ENCODE measurements at places on chromosomes 7 and 10.

GRCh38 chr10:11823122-11823988 is at the start of gene PROSER2:
Gene PROSER2, plus strand, starts transcription at chr10:11823356. Its CDS starts 28,722 bp downstream, at chr10:11852078.
- peak; percentile 68 for DNase-seq

- DNase-seq = no peak
Measured at GRCh38 chr10:60209874-60210570, 179.7 kb downstream of the ANK3 start.

- no peak for DNase-seq
Measured at GRCh38 chr10:63054889-63055611, 78.1 kb upstream of the NRBF2 start.

- DNase-seq = no peak
Measured at GRCh38 chr7:99268577-99268908, 4.1 kb upstream of the MYH16 start.

DNA sequence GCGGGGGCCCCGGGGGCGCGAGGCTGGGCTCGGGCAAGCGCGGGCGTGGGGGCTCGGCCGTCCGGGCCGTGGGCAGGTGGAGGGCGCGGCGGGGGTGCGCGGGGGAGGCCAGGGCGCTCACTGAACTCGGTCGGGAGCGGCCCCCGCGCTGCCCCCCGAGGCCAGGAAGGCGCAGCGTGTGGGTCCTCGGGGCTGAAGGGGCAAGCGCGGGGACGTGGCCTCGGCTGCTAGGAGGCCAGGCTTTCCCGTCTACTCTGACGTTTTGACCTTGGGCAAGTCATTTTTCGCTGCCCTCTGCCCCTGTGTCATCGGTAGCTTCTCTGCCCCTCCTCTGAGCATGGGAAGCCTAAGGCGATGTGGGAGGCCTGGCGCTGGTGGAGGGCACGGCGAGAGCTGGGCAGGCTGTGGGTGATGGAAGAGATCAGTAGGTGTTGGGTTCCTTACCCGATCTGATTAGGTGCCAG is 441 bp downstream of the FBH1 start:
- peak; percentile 15 for DNase-seq

DNA sequence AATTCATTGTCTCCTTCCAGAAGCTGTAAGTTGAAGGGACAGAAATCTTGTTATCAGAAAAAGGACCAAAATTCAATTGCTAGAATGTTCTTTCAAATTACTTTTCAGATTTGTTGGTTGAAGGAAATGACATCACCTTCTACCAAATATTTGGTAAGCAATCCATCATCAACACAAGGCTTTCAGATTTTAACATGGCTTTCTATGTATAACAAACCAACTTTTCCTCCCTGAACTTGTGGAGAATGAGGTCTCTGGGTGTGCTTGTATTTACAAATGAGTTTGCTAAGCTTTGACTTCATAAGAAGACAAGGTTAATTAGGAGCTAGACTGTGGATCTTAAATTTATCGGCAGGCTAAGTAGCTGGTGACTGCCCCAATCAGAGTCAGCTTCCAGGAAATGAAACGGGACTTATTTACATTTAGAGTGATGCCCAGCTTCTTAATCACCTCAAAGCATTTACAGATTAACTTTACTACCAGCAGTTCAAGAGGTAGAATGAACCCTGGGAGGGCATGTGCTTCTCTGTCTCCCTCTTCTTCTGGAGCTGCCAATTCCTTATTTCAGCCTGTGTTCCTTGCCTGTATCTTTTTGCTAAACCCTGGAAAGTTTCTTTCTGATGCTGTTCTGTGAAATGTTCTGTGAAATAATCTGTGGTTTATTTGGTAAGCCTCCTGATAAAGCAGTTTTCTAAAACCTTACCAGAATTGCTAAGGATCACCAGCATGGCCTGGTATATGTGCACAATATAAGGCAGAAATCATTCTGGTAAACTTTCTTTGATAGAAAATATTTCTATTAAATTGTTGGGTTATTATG is 248.8 kb upstream of the FZD8 start:
- DNase-seq = no peak

GRCh38 chr7:71238581-71239295 is 106.8 kb downstream of the GALNT17 start:
- DNase-seq = no peak

- no peak for DNase-seq
Measured at GRCh38 chr7:143255564-143255963, 7.7 kb upstream of the GSTK1 start.

- no peak for DNase-seq
Measured at GRCh38 chr7:45255187-45255586, 97.6 kb downstream of the RAMP3 start.

- DNase-seq = no peak
Measured at GRCh38 chr7:31070991-31071644, 19.0 kb downstream of the ADCYAP1R1 start.

DNA sequence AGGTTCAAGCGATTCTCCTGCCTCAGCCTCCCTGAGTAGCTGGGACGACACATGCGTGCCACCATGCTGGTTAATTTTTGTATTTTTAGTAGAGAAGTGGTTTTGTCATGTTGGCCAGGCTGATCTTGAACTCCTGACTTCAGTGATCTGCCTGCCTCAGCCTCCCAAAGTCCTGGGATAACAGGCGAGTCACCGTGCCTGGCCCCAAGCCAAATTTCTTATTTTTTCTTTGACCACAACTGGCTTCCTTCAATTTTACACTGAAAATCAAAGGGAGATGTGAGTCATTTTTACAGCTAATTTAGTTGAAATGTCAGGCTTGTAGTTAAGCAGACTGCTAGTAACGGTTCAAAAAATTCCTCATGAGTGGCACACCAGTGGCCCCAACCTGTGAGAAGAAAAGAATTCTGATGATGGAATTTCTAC is 7.8 kb downstream of the RNF216 start:
- peak; percentile 92 for DNase-seq

DNA sequence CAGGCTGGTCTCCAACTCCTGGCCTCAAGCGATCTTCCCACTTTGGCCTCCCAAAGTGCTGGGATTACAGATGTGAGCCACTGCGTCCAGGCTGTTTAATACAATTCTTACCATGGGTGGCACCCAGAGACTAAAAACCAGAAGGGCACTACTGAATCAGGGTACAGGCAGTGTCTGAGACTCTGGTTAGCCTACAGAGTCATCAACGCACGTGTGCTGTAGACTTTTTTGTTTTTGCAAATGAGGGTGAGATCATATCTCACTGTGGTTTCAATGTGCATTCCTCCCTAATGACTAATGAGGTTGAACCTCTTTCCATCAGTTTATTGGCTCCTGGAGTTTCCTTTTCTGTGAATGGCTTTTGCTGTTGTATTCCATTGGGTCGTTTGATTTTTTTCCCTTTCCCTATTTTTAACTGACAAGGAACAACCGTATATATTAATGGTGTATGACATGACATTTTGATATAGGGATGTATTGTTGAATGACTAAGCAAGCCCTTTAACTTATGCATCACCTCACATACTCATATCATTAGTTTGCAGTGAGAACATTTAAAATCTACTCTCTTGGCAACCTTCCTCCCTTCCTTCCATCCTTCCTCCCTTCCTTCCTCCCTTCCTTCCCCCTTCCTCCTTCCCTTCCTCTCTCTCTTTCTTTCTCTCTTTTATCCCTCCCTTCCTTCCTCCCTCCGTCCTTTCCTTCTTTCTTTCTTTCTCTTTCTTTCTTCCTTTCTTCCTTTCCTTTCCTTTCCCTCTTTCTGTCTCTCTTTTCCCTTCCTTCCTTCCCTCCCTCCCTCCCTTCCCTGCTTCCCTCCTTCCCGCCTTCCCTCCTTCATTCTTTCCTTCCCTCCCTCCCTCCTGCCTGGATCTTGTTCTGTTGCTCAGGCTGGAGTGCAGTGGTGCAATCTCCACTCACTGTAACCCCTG is 9.3 kb upstream of the TMEM270 start:
- DNase-seq = peak; percentile 41

- no peak for DNase-seq
Measured at GRCh38 chr7:81736091-81736490, 33.8 kb downstream of the HGF start.

Data from trophoblast cell (in vitro differentiated cells and primary cell).